G401 (cell line): ENCODE measurements at places on chromosomes 12 and 14.

DNA sequence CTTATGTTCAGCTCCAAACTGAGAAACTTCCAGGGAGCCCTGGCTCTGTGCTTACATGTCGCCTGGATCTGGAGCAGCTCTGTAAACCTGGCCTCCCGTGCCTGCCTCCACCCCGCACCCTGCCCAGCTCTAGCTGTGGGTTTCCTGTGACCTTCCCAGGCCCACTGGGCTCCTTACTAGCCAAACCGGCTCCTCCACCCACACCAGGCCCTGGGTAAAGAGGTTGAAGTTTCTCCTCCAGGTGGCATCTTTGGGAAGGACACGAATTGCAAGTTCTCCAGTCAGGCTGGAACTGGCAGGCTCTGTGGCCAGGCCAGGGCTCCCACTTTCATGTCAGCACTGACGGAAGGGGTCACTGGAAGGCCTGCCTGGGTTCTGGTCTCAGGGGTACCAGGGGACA, 60.9 kb upstream of the ZFP36L1 start:
- DNase-seq = no peak

GRCh38 chr12:28869197-28869596, 279.9 kb upstream of the FAR2 start:
- DNase-seq = no peak

- DNase-seq = peak; percentile 64
Measured at GRCh38 chr12:79547044-79547734, 143.6 kb downstream of the PAWR start.

DNA sequence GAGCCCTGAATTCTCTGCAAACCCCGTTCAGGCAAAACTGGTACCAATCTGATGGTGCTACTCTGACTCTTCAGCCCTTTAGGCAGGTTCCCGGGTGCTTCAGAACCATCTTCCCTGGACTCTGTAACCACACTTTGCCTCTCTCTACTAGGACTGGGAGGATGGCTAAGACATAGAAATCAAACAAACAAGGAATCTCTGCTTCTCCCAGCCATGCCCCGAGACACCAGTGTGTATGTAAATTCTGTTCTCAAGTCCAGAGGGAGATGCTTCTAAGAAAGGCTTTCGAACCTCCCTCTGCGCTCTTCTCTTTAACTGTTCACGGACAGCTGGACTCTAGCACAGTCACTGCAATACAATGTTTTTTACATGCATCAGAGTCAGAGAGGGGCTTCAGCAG, 1.9 kb upstream of the KCNK10 start:
- DNase-seq = peak; percentile 49

DNA sequence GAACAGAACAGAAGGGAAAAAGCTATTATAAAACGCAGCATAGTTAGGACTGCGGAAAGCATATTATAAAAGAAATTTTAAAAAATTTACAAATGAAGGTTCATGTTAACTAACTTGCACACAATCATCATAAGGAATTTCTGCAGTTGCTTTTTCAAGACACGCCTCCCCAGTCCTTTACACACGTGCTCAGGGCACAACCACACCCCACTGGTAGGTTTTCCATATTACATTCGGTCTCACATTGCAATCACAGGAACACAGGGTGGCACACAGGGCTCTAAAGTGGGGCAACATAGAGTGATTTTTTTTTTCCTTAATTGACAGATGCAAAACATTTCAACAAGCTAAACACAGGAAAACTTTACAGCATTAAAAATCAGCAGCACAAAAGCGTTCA, 69.7 kb downstream of the DICER1 start:
- DNase-seq = no peak

GRCh38 chr14:50260072-50260471, 28.7 kb upstream of the SOS2 start:
- no peak for DNase-seq

- peak; percentile 71 for DNase-seq
Measured at GRCh38 chr14:104826189-104826860, 25.4 kb downstream of the ZBTB42 start.

DNA sequence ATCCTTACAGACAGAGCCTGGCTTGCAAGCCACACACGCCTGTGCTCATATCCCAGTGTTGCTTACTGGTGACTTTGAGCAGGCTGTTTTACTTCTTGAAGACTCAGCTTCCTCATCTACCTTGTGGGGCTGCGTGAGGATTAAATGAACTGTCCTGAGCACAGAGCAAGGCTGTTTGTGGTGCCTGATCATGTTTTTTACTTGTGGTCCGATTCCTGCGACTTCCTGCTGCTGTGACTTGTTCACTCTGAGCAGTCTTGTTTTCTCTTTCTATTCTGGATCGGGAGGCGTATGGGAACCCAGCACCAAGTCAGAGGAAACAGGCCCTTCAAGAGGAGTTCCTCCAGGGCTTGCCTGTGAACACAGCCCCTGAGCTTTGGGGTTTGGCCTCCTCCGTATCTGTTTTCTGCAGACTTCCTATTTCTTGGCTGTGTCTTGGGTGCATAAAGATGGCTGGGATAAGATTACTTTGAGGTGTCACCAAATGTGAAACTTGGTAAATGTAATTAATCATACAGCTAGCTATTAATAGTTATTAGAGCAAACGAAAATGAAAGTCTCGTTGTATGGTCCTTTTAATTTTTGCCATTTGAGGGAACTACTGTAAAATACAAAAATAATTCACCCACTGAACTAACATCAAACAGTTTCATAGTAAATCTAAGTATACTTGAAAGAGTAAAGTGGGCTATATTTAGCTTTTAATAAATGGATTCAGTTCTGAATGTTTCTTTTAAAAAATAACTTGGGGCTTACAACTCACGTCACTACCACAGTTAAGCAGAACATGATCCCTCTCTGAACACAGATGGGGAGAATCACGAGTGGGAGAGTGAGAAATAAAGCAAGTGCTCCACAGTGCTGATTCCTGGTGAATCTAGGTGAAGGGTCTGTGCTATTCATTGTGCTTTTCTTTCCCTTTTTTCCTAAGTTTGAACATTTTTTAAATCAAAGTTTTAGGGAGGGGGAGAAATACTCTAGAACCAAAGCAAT, 251.5 kb downstream of the FOXN3 start:
- DNase-seq = peak; percentile 31

DNA sequence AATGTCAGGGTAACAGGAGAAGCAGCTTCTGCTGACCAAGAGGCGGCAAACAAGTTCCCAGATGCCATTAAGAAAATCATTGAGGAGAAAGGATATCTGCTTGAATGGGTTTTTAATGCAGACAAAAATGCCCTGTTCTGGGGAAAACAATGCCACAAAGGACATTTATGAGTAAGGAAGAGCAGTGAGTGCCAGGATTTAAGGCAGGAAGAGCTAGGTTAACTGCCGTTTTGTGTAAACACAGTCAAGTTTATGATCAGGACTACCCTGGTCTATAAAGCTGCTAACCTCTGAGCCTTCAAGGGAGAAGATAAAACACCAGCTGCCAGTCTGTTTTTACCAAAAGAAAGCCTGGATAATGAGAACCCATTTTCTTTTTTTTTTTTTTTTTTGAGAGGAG, 8.5 kb downstream of the MAPKAPK5 start:
- DNase-seq = no peak

DNA sequence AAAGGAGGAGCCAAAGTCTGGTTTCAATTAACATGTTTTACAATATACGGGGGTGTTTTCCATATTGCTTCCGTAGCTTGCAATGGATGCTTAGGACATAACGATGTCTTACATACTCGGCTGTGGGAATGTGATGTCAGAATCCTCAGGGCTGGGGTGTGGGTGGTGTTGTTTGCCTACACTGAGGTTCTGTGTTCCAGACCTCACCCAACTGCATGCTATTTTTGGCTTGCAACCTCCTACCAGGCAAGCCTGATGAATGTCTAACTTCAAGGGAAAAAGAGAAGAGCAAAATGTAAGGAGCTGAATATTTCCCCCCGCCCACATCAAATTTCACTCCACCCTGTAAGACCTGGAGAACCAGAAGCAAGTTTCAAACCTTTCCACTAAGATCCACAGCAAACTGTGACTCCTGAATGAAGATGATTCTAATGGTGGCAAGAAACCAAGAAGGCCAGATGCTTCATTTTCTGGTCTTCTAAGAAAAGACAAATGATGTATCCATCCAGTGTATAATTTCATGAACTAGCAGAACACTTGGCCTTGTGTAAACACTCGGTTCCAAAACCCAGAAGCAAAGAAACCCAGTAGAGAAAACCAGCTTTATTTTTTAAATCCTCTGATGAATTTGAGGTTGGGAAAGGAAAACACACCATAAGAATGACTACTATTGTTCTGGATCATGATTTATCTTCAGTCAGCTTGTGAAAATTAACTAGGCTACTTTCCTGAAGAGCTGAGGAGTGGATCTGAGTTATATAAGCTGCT, 227.9 kb downstream of the DACT1 start:
- peak; percentile 70 for DNase-seq

DNA sequence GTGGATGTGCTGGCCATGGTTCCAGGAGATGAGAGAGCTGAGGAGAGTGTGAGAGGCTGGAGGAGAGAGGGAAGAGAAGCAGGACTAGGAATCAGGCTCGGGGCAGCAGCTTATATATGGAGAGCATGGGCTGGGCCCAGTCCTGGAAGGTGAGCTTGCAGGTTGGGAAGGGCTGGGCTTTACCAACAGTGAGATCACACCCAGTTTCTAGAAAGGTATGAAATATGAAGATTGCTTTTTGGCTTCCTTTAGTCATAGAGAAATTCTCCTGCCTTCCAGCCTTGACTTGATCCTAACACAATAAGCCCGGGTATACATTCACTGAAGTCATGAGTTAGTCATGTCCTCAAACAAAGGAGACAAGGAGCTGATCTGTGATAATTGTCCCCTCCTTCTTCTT, at the start of gene KRT6A:
Gene KRT6A, minus strand, starts transcription at position 86 of the 400 bp plus-strand sequence. Its CDS starts 69 bp downstream, at position 17.
- DNase-seq = no peak

- DNase-seq = no peak
Measured at GRCh38 chr12:26416550-26416949, 221.2 kb downstream of the SSPN start.

DNA sequence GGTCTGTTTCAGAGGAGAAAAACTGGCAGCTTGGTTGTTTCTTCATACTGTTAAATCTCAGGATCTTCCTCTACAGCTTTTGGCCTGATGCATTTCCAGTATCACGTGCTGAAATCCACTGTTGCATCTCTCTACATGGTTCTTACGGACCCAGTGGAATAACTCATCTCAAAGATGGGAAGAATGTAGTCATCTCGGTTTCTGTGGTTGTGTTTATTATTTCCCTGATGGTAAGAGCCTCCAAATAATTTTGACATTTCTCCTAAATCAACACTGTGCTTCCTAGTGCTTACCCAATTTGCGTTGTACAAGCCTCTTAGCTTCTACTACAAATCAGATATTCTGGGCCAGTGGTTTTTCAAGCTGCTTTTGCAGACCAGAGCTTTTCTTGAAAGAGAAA, 812.8 kb downstream of the C12orf50 start:
- no peak for DNase-seq

- peak; percentile 92 for DNase-seq
Measured at GRCh38 chr12:19439059-19440018, at the start of gene AEBP2. TSS of gene AEBP2 (plus strand) at chr12:19439492. CDS start at chr12:19439700, 208 bp downstream.

DNA sequence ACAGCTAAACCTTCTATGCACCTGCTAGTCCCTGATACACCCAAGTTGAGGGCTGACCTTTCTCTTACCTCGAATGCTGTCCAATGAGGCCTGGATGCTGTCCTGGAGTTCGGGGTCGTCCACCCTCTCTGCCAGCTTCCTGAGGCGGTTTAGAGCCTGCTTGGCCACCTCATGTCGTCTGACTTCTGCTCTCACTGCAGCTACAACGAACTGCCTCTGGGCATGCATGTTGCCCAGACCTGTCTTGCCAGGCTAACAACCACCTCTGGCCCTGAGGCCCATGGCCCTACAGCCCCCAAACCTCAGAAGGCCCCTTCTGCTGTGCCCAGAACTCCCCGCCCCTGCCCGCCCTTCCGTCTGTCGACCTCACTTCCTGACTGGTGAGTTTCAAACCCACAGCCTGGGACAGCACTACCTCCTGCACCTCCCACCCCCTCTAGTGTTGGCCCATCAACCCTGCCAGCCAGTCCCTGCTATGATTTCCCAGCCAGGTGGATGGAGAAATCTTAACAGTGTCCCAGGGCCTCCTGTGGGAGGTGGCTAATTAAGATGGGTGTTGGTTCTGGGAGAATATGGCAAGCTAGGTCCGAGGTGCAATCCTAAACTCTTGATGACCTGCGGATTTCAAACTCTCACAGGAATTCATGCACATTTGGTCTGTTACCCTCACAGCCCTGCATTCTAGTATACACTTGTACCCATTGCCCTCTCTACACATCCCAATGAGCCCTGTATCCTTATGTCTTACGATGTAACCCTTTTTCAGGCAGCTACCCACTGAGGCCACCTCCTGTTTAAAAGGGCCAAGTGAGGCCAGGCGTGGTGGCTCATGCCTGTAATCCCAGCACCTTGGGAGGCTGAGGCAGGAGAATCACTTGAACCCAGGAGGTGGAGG, 2.7 kb upstream of the TSPAN31 start:
- DNase-seq = peak; percentile 3

- DNase-seq = no peak
Measured at GRCh38 chr14:28120391-28120790, 646.2 kb upstream of the FOXG1 start.

DNA sequence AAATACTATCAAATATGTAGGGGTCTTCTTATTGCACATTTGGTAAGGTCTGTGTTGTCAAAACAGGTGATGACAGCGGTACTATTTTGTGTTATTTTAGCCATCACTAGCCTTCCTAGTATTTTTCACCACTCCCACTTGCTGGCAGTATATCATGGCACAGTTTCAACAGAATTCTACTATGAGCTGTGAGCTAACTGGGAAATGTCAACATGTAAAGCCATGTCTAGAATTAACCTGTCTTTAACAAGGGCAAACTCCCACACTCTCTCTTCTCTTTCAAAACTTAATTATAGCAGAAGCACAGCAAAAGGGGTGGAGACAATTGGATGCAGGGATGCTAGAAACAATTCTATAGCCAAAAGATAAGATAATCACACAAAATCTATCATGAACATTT, 253.4 kb downstream of the PAX9 start:
- DNase-seq = no peak

- DNase-seq = no peak
Measured at GRCh38 chr14:71107921-71108320, 200.7 kb downstream of the PCNX1 start.

DNA sequence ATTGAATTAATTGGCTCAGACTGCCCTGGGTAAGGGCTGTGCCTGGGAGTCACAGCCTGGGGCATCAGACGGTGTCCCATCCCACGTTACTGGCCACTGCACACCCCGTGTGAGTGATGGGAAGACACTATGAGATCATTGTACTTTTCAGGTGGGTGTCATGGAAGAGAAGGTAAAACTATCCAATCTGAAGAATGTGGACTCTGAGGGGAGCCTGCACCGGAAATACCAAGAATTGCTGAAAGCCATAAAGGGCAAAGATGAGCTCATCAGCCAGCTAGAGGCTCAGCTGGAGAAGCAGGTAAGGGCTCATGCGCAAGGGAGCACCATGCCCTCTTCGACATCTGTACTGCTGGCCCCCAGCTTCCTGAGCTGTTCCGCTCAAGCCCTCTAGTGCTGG, 24.0 kb downstream of the PLEKHH1 start:
- DNase-seq = no peak

DNA sequence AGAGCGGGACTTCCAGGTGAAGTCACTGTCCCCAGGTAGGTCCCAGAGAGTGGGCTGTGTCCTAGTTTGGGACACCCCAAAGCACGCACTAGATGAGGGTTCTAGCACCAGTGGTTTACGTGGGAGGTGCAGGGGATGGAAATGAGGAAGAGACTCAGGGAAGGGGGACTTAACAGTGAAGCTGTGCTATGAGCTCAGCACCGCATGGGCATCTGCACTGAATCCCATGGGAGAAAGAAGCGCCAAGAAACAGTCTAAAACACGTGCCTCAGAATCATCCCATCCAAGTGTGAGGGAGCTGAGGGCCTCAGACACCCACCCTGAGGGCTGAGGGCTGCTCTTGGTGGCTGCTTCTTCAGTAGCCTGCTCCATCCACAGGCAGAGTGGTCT, 71.5 kb upstream of the ZFP36L1 start:
- no peak for DNase-seq

GRCh38 chr14:105466531-105467248, 7.9 kb upstream of the CRIP2 start:
- peak; percentile 17 for DNase-seq
